Fibroblast of skin of scalp (primary cell): ENCODE measurements at places on chromosomes 7 and 10.

DNA sequence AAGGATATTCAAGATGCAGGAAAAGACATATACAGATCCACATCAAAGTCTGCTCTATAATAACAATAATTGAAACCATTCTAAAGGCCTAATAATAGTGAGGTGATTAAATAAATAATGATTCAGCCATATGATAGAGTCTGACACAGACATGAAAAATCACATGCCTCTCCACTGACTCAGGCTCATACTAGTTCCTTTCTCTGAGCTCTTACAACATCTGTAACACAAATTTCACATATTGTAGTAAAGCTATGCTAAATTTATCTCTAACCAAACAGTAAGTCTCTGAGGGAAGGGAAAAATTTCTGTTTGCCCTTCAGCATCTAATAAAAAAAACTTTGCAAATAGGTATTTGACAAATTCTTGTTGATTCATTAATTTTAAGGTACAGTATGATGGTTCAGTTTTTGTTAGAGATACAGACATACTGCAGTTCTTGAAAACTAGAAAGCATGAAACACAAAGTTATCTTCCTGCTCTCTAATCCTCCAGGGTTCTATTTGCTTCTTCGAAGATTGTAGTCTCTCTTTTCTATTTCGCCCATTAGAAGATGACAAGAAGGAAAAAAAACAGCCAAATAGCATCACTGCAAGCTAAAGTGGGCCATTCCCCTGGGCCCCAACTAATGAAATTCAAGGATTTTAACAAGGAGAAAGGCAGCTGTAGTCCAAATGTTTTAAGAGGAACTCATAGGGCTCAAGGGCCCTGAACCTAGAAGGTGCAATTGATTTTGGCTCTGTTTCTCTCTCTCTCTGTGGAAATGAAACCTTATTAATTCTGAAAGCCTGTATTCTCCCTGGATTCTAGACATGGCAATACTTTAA, 53.9 kb downstream of the CUBN start:
- peak; percentile 96 for DNase-seq

DNA sequence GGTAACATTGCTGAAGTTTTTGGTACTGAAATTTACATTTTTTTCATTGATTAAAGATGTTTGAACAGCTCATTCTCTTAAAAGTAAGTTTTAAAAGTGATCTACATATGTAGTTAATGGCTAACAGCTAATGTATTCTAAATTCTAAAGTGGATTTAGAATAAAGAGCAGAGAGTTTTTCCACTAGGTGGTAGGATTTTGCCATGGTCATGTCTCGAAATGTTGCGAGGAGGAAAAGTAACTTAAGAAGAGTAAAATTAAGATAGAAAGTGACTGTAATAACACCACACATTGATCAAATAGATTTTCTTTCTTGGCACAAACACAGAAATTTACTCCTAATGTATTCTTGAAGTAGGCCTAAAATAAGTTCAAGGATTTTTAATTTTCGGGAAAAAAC, 19.8 kb downstream of the LSMEM1 start:
- DNase-seq: peak; percentile 15

- DNase-seq: no peak
Measured at GRCh38 chr10:94065362-94065761, 71.6 kb downstream of the PLCE1 start.

- no peak for DNase-seq
Measured at GRCh38 chr10:71282323-71282680, 36.8 kb upstream of the SLC29A3 start.

DNA sequence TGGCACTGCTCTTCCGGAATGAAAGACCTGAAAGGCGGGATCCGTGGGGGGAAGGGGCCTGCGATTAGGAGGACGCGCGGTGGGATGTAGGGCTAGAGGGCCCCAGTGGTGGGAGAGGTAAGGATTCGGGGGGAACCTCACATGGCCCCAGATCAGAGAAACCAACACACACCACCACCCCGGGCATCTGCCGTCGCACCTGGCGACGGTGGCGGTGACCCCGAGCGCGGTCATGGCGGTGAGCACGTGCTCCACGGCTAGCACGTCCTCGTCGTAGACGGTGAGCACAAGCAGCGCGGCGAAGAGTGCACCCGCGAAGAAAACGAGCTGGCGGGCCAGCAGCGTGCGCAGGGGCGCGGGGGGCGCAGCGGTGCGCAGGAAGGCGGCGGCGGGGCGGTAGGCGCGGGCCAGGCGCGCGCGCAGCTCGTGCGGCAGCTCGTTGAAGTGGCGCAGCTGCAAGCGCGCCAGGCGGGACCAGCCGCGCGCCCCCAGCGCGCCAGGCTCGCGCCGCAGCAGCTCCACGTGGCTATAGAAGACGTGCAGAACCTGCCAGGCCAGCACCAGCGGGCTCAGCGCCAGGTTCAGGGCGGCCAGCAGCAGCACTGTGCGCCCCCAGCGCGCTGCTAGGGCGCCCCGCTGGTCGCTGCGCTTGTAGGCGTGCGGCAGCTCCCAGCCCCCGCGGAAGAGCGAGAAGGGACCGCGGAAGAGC, 5.7 kb downstream of the ATG9B start:
- peak; percentile 56 for DNase-seq

- DNase-seq: peak; percentile 72
Measured at GRCh38 chr7:27901028-27901760, 161.2 kb downstream of the TAX1BP1 start.

DNA sequence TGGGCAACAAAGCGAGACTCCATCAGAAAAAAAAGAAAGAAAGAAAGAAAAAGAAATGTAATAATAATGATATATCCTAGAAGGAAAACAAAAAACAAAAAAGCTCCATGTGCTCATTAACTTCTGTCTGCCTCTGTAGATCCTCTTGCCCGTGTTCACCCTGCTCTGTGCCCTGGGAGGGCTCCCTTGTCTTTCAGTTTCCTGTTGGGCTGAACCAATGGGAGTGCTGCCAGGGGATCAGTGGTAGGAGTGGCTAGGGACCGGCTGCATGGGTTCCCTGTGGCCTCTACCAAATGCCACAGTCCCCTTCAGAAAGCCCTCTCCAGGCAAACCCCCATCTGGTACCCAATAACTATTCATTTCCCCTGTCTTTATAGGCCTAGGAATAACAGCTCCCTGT, 51.8 kb upstream of the PARD3 start:
- DNase-seq: peak; percentile 21

DNA sequence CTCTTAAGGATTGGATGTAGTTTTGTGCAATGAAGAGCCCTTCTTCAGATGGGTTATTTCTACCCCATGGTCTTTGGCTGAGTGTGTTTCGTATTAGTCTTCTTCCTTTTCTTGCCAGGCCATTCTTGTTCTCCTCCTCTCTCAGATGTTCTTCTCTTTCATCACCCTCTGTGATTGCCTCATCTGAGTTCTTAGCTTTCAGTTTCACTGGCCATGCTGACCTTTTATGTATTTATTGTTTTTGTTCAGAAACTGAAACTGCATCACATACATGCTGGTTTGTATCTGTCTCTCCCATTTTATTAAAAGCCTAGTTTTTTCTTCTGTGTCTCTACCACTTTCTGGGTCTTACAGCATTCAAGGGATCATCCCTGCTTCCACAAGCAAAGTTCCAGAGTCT, 21.7 kb upstream of the PCGF5 start:
- peak; percentile 87 for DNase-seq

DNA sequence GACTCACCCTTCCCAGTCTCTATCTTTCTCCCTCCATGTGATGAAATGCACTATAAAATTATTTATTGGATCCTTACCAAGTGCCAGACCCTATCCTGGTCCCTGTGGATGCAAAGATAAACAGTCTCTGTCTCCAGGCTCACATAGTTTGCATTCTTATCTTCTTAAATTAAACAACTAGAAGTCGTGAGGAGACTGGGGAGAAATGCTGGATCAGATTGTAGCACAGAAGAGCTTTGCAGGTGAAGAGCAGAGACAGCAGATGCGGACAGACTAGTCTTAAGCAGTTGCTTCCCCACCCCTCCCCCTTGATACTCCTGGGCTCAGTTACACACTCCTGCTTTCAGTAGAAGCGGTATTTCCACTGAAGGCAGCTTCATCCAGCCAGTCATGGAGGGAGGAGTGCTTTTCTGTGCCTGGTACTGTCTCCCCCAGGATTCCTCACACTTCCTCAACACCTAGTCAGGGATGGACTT, 20.8 kb upstream of the CDK1 start:
- peak; percentile 66 for DNase-seq

DNA sequence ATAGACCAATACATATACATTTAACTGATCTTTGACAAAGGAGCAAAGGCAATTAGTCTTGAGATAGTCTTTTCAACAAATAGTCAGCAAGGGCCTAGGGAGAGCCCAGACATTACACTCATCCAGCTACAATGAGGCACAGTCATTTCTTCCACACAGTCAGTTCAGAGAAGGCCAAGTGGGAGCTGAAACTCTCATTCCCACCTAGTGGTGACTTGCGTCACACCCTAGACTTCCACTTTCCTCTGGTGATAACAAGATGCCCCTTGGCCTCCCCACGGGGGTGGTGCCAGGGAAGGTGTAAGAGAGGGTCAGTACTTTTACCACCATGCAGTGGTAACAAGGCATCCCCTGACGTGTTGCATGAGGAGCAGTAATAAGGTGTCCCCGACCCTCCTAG, 8.0 kb downstream of the FRMPD2 start:
- no peak for DNase-seq

- peak; percentile 15 for DNase-seq
Measured at GRCh38 chr10:33571616-33572015, 237.1 kb upstream of the NRP1 start.

DNA sequence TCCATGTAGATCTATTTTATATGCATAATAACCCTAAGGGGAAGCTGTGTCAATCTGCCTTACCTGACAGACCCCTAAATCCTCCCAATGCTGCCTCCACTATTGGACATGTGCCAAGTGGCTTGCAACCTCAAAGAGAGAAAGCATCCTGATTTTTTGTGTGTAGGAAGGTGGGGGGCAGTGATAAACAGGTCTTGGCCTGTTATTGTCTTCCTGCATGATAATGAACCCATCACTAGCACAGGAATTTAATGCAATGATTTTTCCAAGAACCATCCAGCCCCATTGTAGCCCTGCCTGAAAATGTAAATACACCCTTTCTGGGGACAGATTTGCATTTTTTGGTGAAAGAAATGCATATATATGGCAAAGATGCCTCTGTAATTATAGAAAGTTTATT, 850.2 kb downstream of the LRMDA start:
- DNase-seq: no peak

GRCh38 chr7:100693312-100694097, 545 bp downstream of the GIGYF1 start:
- DNase-seq: no peak
